ENCODE measurements at places on chromosomes 7 and 10.

DNA sequence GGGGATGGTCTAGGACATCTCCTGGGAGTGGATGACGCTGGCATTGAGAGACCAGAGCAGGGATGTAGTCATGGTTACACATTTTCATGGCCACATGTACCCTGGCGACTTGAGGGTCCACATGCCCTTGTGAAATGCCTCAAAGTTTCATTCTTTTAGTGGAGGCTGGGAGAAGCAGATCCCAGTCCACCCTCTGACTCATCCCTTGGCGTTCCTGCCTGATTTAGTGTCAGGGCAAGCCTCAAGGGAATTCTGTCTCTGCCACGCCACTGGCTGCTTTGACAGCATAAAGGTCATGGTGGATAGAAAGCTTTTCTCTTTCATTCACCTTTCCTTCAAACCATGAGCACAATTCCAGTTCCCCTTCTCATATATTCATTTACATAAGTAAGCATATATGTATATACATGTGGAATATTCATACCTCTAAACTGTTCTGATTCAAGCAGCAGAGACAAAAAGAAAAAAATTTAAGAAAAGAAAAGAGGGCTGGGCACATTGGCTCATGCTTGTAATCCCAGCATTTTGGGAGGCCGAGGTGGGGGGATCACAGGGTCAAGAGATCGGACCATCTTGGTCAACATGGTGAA, 21.8 kb upstream of the KIF5B start:
- DNase-seq: peak; percentile 81

GRCh38 chr7:116686812-116687419, 14.9 kb downstream of the MET start:
- DNase-seq: no peak

DNA sequence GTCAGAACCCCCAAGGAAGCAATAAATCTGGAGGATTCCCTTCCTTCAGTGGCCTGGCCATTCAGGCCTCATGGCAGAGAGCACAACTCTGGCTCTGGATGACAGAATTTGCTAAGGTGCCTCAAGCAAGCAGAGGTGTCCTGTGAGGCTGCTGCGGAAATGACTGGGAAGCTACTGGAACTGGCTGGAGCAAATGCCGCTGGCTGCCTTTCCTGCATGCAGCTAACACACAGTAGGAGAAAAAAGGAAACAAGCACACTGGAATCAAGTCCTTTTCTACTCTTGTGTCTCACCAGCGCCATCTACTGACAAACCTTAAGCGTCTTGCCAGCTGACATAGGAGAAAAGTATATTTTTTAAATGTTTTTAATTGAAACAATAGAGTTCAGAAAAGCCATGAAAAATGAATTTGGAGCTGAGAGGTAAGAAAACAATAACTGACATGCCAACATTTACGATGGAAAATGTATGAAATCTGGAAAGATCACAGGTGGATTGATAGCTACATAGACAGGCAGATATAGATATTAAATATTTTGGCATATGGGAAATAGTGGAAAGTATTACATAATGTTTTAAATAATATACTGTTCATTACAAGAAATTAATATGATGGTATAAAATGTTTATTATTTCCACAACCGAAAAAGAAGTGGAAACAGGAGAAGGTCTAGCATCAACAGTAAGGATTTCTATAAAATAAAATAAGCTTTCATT, 951.6 kb downstream of the ANKRD7 start:
- peak; percentile 66 for DNase-seq

DNA sequence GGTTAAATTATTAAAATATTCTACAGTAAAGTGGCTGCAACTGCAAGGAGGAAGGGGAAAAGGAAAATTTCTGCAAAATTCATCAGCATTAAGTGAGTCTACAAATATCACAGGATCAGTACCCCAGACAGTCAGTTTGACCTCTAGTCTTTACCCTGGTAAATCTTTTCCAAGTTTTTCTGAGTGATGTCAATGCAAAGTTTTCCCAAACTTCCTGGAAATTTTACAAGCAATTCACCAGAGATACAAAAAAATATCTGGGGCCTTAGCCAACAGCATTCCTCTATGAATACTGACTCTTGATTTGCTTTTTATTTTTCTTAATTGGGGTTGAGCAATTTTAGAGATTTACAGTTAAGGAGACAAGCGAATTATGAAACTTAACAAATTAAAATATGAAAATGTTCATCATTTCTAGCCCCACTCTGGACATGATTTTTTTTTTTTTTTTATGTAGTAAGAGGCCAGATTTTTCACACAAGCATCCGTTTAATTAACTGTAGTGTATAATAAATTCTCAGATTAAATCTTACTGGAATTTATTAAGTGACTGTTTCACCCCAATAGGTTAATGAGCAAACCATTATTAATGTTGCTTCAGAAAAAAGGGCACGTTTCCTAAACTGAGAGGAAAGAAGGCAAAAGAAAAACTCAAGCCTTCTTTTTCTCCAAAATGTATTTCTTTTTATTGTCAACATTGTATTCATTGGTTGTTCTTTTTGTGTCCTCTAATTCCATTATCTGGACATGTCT, 539.5 kb upstream of the FZD8 start:
- peak; percentile 87 for DNase-seq

- DNase-seq: peak; percentile 49
These were observed 277.0 kb downstream of the MALRD1 start for GRCh38 chr10:19325581-19325980.

DNA sequence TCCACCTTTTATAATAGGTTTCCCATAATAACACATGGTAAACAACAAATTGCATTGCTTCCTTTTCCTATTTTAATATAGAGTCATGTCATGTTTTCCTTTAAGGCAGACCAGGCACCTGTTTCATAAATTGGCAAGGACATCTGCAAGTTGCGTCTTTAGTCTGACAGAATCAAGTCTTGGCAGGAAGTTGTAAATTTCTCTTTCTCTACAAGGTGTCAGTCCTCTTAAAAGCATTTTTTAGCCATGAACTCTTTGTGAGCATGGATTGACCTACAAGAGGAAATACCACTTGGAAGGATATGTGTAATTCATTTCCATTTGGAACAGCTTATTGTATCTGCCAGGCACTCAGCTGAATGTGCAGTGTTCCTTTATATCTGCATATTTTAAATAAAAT, 176.8 kb downstream of the PRKG1 start:
- peak; percentile 25 for DNase-seq

- peak; percentile 84 for DNase-seq
These were observed 26.2 kb downstream of the TBATA start for GRCh38 chr10:70758757-70759514.

GRCh38 chr10:63576501-63576900, 55.3 kb downstream of the REEP3 start:
- DNase-seq: peak; percentile 45

DNA sequence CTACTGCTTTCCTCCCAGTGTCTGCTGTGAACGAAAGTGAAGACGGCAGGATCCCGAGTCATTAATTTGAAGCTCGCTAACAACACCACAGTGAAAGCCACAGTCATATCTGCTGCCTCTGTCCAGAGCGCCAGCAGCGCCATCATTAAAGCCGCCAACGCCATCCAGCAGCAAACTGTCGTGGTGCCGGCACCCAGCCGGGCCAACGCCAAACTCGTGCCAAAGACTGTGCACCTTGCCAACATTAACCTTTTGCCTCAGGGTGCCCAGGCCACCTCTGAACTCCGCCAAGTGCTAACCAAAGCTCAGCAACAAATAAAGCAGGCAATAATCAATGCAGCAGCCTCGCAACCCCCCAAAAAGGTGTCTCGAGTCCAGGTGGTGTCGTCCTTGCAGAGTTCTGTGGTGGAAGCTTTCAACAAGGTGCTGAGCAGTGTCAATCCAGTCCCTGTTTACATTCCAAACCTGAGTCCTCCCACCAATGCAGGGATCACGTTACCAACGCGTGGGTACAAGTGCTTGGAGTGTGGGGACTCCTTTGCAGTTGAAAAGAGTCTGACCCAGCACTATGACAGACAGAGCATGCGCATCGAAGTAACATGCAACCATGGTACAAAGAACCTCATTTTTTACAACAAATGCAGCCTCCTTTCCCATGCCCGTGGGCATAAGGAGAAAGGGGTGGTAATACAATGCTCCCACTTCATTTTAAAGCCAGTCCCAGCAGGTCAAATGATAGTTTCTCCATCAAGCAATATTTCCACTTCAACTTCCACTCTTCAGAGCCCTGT, 94.8 kb upstream of the KCNMA1 start:
- no peak for DNase-seq

DNA sequence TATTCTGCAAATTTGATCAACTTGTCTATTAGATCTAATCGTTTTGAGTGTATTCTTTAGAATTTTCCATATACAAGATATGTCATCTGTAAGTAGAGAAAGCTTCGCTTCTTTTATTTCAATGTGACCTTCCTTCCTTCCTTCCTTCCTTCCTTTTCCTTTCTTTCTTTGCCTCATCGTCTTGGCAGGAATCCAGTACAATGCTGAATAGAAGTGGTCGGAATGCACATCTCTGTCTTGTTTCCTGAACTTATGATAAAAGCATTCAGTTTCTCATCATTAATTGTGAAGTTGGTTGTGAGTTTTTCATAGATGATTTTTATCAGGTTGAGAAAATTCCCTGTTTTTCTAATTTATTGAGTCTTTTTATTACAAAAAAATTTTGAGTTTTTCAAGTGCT, 300.7 kb upstream of the ZNF32 start:
- peak; percentile 41 for DNase-seq

GRCh38 chr7:48962821-48963505, 38.6 kb downstream of the CDC14C start:
- no peak for DNase-seq

DNA sequence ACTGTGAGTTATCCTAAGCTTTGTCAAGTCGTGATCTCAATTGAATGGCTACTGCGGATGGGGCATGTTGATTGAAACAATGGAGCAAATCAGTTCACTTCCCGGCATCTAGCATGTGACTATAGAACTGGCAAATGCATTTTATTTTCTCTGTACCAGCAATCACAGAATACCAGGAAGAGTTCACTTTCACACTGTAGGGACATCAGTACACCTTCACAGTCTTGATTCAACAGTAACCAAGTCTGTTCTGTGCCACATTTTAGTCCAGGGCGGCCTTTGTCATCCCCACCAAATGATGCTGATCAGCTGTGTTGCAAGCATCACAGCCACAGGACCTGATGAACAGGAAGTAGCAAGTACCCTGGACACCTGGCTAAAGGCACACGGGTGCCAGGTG, 32.1 kb upstream of the JAKMIP3 start:
- no peak for DNase-seq

DNA sequence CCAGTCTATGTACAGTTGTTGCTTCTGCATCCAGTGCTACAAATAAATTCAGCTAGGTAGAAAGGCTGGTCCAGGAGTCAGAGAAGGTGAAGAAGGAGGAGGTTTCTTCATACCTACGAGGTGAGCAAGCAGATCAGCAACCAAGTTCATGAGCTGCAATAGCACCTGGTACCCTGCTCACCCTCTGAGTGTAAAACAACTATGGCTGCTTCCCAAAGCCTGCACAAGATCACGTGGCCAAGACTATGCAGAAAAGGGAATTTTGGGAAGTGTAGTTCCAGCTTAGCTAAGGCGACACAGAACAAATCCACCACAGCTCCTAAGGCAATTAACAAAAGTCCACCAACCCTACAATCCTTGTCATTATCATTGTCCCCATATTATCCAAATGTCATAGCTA, 95.9 kb upstream of the AUTS2 start:
- DNase-seq: no peak

- no peak for DNase-seq
These were observed 193.2 kb upstream of the KLF6 start for GRCh38 chr10:3978174-3978573.

DNA sequence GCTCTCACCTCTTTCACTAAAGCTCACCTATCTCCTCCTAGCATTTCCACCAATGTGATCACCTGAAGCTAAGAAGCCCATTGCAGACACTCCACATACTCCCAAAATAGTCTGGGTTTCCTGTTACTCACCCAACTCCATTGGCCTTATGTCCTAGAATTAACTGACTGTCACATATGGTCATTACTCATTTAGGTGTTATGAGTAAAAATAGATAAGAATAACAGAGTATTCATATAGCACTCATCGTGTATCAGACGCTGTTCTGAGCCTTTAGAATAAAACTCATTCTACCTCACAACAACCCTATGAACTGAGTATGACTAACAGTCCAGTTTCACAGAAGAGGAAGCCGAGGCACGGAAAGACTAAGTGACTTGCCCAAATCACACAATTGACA, 174.2 kb upstream of the NPVF start:
- DNase-seq: peak; percentile 5

DNA sequence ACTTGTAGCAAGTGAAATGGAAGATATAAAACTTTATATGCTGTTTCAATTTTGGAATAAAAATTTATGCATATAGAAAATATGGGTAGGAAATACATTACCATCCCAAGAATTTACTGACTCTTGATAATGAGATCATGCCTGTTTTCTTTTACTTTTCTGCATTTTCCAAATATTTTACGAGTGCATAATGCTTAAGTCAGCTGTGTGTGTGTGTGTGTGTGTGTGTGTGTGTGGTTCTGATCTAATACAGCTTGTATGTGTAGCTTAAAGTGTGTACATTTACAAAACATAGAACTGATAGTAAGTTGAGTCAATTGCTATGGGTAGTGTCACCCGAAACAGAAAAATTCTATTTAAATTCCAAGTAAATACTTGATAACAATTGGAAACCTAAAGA, 315.9 kb upstream of the LRRN3 start:
- no peak for DNase-seq

- DNase-seq: no peak
These were observed 158.6 kb downstream of the NRF1 start for GRCh38 chr7:129769866-129770808.

DNA sequence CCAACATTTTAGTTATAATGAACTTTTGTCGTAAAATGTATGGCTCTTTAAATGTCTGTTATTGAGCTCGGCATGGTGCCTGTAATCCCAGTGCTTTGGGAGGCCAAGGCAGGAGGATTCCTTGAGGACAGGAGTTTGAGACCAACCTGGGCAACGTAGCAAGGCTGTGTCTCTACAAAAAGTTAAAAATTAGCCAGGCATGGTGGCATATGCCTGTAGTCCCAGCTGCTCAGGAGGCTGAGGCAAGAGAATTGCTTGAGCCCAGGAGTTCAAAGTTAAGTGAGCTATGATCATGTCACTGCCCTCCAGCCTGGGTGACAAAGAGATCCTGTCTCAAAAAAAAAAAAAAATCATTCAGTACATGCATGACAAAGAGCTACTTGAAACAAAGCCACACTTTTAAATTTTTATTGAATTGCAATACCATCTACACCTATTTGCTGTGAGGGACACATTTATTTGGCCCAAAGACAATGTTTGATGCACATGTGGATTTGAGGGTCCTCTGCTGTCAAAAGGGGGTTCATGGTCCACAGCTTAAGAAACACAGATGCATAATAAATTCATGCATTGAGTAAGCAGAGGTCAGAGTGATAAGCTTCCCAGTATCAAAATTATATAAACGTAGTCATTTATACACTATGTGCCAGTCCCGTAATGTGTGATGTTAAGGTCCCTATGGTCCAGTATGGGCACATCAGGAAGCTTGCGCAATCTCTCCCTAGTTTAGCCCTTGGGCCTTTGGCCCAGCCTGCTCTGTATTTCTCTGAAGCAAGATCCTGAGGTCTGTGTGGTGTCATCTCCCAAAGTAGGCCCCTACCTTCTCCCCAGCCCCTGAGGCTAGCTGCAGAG, 4.4 kb upstream of the MALSU1 start:
- DNase-seq: peak; percentile 26

- no peak for DNase-seq
These were observed 140.4 kb upstream of the MAGI2 start for GRCh38 chr7:79593866-79594301.

GRCh38 chr10:14749070-14749809, 25.5 kb downstream of the FAM107B start:
- DNase-seq: no peak
